CD8-positive, alpha-beta memory T cell (primary cell): ENCODE measurements at places on chromosomes 2 and 18.
A peak's percentile ranks its signal among the peaks of the same experiment; 100 is the strongest.

DNA sequence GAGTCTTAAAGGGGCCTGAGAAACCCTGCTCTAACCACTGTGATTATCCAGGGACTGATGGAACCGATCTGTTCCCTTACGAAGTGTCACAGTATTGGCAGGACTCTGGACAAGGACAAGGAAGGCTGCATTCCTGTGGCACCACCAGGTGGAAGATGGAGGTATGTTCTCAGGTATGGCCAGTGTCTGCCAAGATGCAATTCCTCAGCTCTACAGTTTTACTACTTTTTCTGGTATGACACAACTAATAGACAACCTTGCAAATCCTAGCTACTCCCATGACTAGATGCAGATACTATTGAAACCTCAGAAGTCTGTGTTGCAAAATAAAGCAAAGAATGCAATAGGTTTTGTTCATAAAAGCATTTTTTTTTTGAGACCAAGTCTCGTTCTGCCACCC, 14.6 kb downstream of the RAB31 start:
- H3K27me3 ChIP-seq, result no peaks in the 10 kb centered on the region
- no peaks in the 10 kb centered on the region for H3K4me1 ChIP-seq
- no peaks in the 10 kb centered on the region for H3K36me3 ChIP-seq
- no peak for DNase-seq

GRCh38 chr2:24047703-24048033, 477 bp upstream of the WDCP start:
- no peak overlapping the region for H3K27ac ChIP-seq
- H3K36me3 ChIP-seq, result no peaks in the 10 kb centered on the region
- peaks cover 22% of the 10 kb centered on the region for H3K4me1 ChIP-seq
- H3K4me3 ChIP-seq, result peak overlapping the region; percentile 29

- no peak for DNase-seq
- H3K27ac ChIP-seq, result no peak overlapping the region
- no peaks in the 10 kb centered on the region for H3K27me3 ChIP-seq
- H3K36me3 ChIP-seq, result no peaks in the 10 kb centered on the region
- no peaks in the 10 kb centered on the region for H3K4me1 ChIP-seq
Observed at GRCh38 chr2:60125611-60126426, 427.6 kb downstream of the BCL11A start.

GRCh38 chr2:182132605-182133004, 147.0 kb downstream of the PPP1R1C start:
- H3K27me3 ChIP-seq, result no peaks in the 10 kb centered on the region
- no peak for DNase-seq
- no peaks in the 10 kb centered on the region for H3K36me3 ChIP-seq

- H3K36me3 ChIP-seq, result no peaks in the 10 kb centered on the region
- no peaks in the 10 kb centered on the region for H3K4me1 ChIP-seq
- DNase-seq, result no peak
- H3K4me3 ChIP-seq, result no peak overlapping the region
- no peaks in the 10 kb centered on the region for H3K27me3 ChIP-seq
Observed at GRCh38 chr2:122528958-122529705, 773.7 kb downstream of the TSN start.

- H3K4me1 ChIP-seq, result no peaks in the 10 kb centered on the region
- H3K4me3 ChIP-seq, result no peak overlapping the region
- H3K36me3 ChIP-seq, result no peaks in the 10 kb centered on the region
- H3K27ac ChIP-seq, result no peak overlapping the region
Observed at GRCh38 chr2:17822445-17823117, 6.3 kb downstream of the MSGN1 start.

DNA sequence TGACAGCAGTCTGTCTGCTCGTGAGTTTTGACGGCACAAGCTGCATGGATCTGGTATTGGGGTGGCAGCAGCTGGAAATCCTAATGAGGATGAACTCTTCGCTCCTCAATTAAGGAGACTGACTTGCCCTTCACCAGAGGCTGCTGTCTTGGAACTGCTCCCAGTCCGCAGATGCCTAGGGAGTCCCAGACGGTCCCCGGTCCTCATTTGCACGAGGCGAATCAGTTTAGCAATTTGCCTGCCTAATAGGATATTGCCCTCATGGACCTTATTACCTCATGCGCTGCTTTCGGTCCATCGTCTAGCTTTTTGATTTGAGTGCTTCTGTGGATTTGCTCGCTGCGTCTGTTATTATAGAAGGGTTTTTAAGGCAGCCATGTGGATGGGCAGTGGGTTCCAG, 40.6 kb downstream of the ASAP2 start:
- H3K4me3 ChIP-seq, result no peak overlapping the region
- H3K36me3 ChIP-seq, result no peaks in the 10 kb centered on the region
- no peak overlapping the region for H3K27ac ChIP-seq
- no peak for DNase-seq

GRCh38 chr18:48787203-48788151, 163.3 kb downstream of the SMAD7 start:
- no peak overlapping the region for H3K27ac ChIP-seq
- H3K4me1 ChIP-seq, result peaks cover 16% of the 10 kb centered on the region

GRCh38 chr2:14994721-14995120, 362.2 kb downstream of the LRATD1 start:
- no peaks in the 10 kb centered on the region for H3K36me3 ChIP-seq
- H3K27ac ChIP-seq, result no peak overlapping the region
- no peak for DNase-seq
- H3K4me3 ChIP-seq, result no peak overlapping the region

- no peaks in the 10 kb centered on the region for H3K4me1 ChIP-seq
- no peak for DNase-seq
- no peaks in the 10 kb centered on the region for H3K36me3 ChIP-seq
- H3K27me3 ChIP-seq, result no peaks in the 10 kb centered on the region
- no peak overlapping the region for H3K4me3 ChIP-seq
Observed at GRCh38 chr2:215160081-215160480, 21.7 kb upstream of the ABCA12 start.

GRCh38 chr2:216445501-216445900, 33.2 kb downstream of the SMARCAL1 start:
- H3K4me3 ChIP-seq, result no peak overlapping the region
- H3K27me3 ChIP-seq, result no peaks in the 10 kb centered on the region
- DNase-seq, result no peak
- peaks cover 27% of the 10 kb centered on the region for H3K36me3 ChIP-seq
- no peak overlapping the region for H3K27ac ChIP-seq
- H3K4me1 ChIP-seq, result no peaks in the 10 kb centered on the region

DNA sequence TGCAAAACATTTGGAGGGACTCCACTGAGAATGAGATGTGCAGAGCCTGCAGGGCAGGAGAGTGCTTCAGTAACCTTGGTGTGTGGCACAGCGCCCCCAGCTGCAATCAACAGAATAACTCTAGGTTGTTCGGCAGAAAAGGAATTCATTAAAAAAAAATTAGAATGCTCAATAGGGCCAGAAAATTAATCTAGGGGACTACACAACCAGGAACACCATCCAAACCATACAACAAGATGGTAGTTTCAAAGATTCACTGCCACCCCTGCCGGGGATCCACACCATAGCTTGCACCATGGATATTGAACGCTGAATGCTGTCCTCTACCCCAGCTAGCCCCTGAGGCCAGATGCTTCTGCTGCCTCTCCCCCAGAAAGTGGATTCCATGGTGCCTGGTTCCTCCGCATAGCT, 50.1 kb downstream of the THUMPD2 start:
- no peak overlapping the region for H3K4me3 ChIP-seq
- no peak for DNase-seq

GRCh38 chr2:129775952-129776653, 203.4 kb upstream of the RAB6C start:
- H3K27ac ChIP-seq, result no peak overlapping the region
- H3K27me3 ChIP-seq, result no peaks in the 10 kb centered on the region
- DNase-seq, result no peak
- H3K36me3 ChIP-seq, result no peaks in the 10 kb centered on the region
- H3K4me3 ChIP-seq, result no peak overlapping the region
- no peaks in the 10 kb centered on the region for H3K4me1 ChIP-seq

DNA sequence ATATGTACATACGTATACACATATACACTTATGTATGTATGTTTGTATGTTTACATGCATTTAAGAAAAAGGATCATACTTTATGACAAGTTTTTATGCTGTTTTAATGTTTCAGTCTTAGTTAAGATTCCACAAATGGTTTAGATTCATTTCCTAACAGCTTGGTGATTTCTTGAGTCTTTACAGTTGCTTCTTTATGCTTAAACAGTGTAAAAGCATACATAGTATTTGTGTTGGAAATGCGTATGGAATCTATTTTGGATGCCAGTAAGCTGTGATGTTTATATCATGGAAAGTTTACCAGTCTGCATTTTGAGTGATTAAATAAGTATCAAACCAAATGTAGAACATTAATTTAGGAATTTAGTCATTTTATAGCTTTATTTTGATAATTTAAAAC, 55.4 kb downstream of the AGFG1 start:
- no peaks in the 10 kb centered on the region for H3K4me1 ChIP-seq
- H3K36me3 ChIP-seq, result peaks cover 5% of the 10 kb centered on the region
- no peaks in the 10 kb centered on the region for H3K27me3 ChIP-seq
- H3K4me3 ChIP-seq, result no peak overlapping the region
- no peak for DNase-seq
- H3K27ac ChIP-seq, result no peak overlapping the region

- H3K4me1 ChIP-seq, result no peaks in the 10 kb centered on the region
- no peak overlapping the region for H3K27ac ChIP-seq
- no peak for DNase-seq
- no peaks in the 10 kb centered on the region for H3K36me3 ChIP-seq
Observed at GRCh38 chr2:196873511-196873910, 53.0 kb downstream of the PGAP1 start.

GRCh38 chr2:142545036-142545435, 332.4 kb upstream of the KYNU start:
- no peaks in the 10 kb centered on the region for H3K36me3 ChIP-seq
- no peak for DNase-seq
- H3K27me3 ChIP-seq, result no peaks in the 10 kb centered on the region
- H3K27ac ChIP-seq, result no peak overlapping the region
- H3K4me3 ChIP-seq, result no peak overlapping the region
